Stimulated activated CD4-positive, alpha-beta T cell treated with anti-CD3 and anti-CD28 coated beads, Interleukin-12 subunit alpha, Interleukin-12 subunit beta, amount 100 ng/mL, for 48 hours (primary cell): ENCODE measurements at places on chromosomes 1 and 21.

GRCh38 chr21:44854664-44855446 lies 18.6 kb downstream of the PTTG1IP start:
- no peak for DNase-seq

- no peak for DNase-seq
These were observed 32.4 kb upstream of the SCCPDH start for GRCh38 chr1:246691622-246692495.

GRCh38 chr1:241012708-241013340 lies 344.2 kb downstream of the RGS7 start:
- no peak for DNase-seq

GRCh38 chr1:207097871-207098324 lies 6.1 kb upstream of the C4BPA start:
- DNase-seq: peak; percentile 19

- DNase-seq: peak; percentile 15
These were observed 47.5 kb upstream of the CRNN start for GRCh38 chr1:152461544-152461943.

DNA sequence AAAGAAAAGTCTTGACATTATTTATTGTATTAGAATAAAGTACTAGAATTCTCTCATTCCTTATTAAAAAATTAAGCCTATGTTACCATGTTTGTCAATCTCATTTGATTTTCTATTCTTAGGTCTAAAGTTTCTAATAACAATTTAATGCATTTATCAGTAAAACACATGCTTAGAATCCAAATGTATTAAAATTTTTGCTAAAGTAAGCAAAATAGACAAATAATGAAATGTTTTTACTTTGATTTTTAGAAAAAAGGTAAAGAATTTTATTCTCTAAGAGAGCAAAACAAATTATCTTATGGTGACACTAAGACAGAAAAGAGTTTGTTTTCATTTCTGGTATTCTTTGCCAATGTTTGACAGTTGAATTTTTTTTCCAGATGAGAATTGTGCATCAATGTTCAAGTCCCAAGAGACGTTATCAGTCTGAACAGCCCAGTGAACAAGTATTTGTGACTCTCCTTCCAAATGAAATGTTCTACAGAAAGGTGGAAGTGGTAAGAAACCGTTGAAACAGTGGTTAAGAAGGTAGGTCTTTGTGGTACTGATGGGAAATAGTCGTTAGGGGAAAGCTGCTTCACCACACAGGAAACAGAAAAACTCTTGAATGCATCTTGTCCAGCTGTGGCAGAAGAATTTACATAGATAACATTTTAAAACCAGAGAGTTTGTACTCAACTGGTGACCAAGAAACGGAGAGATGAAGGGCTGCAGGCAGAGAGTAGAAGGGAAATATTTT lies 402.5 kb downstream of the PTPRC start:
- DNase-seq: no peak

- DNase-seq: no peak
These were observed 109.7 kb upstream of the ZBTB40 start for GRCh38 chr1:22341791-22342605.

DNA sequence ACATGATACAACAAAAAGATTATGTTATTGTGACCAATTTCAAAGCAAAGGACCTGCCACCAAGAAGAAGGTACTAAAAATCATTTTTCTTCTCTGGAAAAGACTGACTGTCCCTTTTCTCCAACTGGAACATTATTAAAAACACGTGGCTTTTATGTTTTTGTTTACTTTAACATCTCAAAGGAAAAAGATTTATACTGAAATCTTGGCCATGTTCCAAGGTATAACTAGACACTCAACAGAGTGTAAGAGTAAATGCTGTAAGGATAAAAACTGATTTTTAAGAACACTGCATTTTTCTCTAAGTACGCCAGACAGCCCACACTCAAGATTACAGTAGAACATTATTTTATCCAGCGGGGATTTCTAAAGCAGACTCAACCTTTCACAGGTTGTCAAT lies 62.1 kb downstream of the BRWD1 start:
- DNase-seq: no peak

DNA sequence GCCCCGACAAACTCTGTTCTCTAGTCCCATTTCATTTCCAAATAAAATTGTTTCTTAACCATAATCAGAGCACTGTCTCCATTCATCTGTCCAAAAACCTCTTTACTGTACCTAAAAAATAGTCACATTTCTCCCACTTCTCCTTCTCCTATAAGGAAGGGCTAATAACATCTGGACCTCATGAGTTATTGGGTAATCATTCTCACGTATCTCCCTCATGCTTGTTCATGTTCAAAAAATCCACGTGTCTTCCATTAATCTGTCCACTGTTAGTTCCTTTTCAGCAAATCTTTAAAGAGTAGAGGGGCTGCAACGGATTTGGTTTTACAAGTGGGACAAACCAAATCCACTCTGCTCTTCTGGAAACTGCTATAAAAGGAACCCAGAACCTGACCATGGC lies 1418.8 kb downstream of the MRPL39 start:
- DNase-seq: no peak

DNA sequence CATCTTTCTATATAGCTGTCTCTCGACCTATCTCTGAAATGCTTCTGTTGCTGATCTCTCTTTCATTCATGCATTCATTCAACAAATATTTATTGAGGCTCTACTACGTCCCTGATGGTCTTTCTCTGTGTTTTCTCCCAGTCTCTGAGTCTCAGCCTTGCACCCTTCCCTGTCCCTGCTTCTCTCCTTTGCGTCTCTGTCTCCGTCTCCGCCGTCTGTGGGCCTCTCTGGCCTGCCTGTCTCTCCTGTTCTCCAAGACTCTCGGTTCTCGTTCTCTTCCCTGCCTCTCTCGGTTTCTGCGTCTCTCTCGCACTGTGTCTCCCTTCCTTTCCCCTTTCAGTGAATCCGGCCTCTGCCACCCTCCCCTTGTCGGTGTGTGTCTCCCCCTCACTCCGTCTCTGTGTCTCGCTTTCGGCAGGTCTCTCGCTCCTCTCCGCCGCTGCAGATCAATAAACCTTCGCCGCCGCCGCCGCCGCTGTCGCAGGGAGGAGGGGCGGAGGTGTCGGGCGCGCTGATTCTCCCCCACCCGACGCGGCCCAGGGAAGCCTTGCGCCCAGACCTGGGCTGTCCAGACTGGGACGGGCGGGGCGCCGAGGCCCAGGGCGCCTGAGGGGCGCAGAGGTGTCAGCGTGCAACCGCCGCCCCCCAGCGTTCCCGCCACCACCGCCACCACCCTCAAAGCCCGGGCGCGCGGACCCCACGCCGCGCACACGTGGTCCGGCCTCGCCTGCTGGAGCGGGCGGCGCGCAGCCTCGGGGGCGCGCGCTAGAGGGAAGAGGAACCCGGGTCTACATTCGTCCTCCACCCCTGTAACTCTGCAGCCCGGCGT lies 3.0 kb downstream of the EFNA3 start:
- no peak for DNase-seq

GRCh38 chr1:89954401-89954800 lies 40.5 kb upstream of the ZNF326 start:
- no peak for DNase-seq

DNA sequence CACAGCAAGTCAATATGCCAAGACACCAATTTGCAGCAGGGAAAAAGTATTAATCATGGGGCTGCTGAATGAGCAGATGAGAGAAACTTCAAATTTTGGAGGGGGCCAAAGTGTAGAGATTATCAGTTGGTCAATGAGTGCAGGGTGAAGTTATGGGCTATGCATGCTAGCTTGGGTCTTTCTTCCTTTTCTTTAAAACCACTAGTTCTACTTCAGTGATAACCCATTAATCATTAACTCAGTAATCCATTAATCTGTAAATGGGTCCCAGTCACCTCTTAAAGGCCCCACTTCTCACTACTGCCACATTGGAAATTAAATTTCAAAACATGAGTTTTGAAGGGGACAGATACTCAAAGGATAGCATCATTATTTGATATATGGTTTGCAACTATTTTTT lies 688.6 kb upstream of the ADGRL4 start:
- no peak for DNase-seq

DNA sequence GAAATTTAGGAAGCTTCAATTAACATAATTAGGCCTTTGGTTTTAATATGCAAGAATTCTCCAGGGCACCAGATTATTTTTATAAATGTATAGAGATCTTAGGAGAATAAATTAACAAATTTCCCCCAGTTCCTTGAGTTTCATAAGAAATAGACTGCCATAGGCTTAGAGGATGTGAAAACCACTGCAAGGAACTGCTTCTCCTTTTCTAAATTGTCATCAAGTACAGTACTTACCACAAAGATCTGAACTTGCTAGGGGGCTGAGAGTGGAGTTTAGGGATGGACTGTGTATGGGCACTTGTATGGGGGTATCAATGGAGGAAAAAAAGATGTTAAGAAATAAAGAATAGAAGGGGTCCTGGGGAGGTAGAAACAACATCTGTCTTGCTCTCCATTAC lies 31.1 kb downstream of the LHX8 start:
- DNase-seq: no peak

GRCh38 chr1:90724361-90724760 lies 7.3 kb upstream of the BARHL2 start:
- no peak for DNase-seq

- no peak for DNase-seq
These were observed 135.4 kb downstream of the PLXNA2 start for GRCh38 chr1:208108646-208109330.

DNA sequence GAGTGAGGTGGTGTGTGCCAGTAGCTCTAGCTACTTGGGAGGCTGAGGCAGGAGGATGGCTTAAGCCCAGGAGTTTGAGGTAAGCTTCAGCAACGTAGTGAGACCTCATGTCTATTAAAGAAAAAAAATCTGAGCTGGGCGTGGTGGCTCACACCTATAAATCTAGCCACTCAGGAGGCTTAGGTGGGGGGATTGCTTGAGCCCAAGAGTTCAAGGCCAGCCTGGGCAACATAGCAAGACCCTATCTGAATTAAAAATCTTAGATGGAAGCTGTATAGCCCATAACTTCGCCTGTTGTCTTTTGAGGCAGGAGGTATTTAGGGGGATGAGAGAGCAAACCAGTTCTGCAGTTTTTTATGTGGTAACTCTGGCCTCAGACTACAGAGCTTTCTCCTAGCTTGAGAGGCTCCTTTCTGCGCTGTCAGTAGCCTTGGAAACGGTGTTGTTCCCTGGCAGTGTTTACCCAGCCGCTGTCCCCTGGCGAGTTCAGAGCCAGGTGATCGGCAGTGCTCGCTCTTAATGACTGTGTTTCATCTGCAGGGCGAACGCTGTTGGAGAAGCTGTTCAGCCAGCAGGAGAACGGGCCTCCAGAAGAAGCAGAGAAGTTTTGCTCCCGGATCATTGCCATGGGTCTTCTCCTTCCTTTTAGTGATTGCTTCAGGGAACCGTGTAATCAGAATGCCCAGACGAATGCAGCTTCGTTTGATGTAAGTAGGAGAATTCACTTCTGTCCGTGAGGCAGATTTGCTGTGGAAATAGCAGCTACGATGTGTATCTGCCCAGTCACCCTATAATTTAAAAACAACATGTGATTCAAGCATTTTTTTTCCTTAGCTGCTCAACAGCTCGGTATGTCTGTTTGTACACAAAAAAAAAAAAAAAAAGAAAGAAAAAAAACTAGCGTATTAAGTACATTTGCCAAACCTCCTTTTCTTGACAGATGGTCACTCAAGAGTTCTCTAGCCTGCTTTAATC lies 31.2 kb downstream of the FMN2 start:
- DNase-seq: no peak

DNA sequence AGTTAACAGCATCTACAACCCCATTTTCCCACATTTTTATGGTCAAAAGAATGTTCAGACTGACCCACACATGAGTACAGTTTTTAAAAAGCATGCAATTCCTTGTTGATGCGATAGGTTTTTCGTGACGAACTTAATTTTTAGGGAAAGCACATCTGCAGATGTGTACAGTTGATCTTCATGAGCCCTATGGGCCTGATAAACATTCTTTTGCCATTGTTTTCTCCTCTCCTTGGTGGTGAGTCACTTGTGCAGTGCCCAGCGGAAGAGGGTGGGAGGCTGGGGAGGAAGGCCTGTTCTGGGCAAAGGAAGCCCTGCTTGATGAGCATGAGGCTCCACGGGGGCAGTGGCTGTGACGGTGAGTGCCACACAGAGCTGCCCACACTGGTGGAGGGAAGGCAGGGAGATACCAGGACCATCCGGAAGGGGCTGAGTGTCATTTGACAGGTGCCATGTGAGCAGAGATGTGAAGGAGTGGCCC lies 5.3 kb downstream of the ARF1 start:
- DNase-seq: no peak

DNA sequence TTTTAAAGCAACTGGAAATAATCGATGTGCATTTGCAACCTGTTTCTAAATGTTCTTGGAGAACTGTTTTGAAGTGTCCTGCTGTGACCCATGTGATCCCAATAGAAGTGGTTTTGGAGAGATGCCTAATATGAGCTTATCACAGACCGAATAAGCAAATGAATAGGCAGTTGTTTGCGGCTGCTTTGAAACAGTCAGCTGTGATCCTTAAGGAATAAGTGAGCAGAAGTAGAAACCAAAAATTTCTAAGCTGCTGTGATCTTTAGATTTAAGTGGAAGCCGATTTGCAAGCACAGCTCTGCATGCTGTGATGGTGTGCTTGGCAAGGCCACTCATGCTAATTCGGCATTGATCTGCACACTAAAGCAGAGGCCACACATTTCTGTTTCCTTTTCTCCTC lies 329.5 kb upstream of the DUSP10 start:
- no peak for DNase-seq

DNA sequence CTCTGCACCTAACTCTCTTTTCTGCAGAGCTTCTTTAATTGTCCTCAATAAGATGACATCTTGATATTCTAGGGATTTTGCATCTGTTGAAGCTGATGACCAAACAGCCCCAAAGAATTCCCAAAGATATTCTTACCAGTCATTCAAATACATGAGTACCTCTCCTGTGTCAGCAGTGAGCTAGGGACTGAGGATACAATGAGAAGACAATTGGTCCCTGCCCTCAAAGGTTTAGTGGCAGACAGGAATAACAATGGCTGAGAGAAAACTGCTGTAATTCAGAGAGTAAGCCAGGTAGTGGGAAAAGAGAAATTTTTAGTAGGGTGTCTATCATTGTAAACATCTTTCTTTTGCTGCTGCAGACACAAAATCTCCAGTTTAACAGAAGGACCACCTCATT lies 5.9 kb downstream of the MCOLN3 start:
- no peak for DNase-seq

GRCh38 chr1:59427784-59428183 lies 130.9 kb downstream of the FGGY start:
- no peak for DNase-seq

GRCh38 chr1:106620521-106620954 lies 435.9 kb upstream of the PRMT6 start:
- no peak for DNase-seq
